ENCODE measurements at places on chromosomes 4 and X.

- no peak for DNase-seq
Observed at GRCh38 chrX:71870208-71871098, 40.2 kb upstream of the NHSL2 start.

DNA sequence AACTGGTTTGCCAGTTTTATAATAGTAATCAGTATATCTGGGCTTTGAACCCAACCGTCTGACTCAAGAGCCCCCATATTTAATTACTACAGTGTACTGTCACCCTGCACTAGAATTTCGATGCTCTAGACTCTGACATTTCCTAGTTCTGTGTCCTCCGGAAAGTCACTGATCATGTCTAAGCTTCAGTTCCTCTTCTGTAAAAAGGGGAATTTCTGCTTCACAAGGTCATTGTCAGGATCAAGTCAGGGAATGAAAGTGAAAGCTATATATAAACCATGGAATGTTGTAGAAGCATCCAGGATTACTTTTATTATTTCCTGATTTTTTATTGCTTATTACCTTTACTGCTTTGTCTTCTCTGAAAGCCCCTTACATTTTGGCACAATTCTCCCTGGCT lies 4.0 kb upstream of the KCNIP4 start:
- no peak for DNase-seq

- no peak for DNase-seq
Observed at GRCh38 chr4:132982151-132982550, 166.9 kb upstream of the PCDH10 start.

DNA sequence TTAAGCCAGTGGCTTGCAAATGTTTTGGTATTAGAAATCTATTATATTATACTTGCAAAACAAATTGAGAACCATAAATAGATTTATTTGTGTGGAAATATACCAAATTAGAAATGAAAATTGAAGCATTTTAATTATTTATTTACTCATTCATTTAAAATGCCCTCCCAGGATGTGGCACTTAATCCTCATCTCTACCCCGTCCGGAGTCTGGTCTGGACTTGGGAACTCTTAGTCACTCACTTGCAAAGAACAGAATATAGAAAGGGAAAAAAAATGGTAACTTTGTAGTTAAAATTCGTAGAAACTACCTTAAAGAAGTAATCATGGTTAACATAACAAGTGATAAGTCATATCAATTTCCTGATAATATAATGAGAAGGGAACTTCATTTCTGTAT lies 775.9 kb upstream of the INTU start:
- no peak for DNase-seq

DNA sequence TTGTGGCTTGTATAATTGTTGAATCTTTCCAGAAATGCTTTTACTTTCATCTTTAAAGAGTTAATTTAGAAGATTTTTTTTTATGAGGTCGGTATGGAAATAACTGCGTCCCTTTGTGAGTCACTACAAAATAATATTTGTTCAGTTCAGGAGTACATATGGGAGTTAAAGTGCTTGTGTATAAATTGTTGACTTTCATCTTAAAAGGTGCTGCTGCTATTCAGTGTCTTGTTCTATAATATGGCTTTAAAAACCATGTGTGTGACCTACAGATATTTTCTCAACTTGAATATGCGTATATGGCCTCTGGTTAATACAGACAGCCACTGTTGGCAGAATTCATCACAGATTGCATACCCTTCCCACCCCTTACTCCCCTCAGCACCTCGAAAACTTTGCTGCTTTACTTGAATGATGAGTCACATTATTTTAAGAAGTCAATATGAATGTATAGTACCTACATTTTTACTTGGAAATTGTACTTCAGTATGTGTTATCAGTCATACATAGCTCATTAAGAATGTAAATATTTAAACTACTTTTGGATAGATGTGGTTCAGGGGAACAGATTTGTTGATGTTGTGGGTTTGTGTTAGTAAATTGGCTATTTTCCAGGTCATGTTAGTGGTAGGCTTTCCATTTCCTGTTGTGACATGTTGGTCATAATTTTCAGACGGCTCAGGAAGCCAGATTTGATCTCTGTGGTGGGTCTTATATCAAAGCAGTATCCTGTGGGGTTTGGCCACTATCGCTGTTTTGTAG lies 1.5 kb downstream of the CLCN3 start:
- DNase-seq, result peak; percentile 96

GRCh38 chrX:12245650-12246645 lies 107.7 kb downstream of the FRMPD4 start:
- peak; percentile 53 for DNase-seq

- DNase-seq, result no peak
Observed at GRCh38 chrX:15983034-15983433, 128.4 kb upstream of the AP1S2 start.

DNA sequence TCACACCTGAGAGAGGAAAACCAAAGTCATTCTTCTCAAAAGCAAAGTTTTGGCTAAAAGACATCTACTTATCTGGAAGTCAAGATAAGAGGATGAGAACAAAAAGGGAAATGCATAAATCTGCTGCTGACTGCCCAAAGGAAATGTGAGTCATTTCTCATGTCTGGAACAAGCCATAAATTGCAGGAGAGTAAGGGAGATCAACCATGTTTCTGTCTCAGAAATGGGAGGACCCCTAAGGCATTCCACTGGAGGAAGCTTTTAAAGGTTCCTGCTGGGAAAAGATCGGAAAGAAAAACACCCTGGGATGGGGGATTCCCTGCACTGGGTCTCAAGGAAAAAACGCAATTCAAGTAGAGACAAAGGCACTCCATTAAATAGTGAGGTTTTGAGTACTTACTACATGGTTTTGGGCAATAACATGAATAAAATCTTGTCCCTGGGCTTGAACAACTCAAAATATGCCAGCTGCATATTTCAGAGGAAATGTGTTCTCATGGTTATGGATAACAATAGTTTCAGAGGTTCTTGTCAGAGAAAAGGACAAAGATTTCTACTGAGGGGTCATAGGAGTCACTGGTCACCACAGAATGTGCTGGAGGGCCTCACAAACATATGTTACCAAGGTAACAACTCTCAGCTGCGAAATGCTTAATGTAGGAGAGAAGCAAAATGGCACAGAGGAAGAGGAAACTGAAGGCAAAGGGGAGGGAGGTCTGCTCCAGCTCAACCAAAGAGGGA lies 19.3 kb downstream of the GPR143 start:
- peak; percentile 82 for DNase-seq

GRCh38 chrX:145821291-145821897 lies 3.8 kb downstream of the SLITRK2 start:
- DNase-seq, result no peak

DNA sequence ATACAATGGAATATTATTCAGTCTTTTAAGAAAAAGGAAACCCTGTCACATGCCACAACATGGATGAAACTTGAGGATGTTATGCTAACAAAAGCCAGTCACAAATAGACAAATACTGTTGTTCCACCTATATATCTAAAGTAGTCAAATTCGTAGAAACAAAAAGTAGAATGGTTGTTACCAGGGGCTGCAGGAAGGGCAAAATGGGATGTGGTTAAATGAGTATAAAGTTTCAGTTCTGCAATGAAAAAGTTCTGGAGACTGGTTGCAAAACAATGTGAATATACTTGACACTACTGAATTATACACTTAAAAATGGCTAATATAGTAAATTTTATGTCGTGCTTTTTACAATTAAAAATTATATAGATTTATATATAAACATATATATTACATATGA lies 12.2 kb downstream of the SPOCK3 start:
- DNase-seq, result no peak

Measured in fibroblast of villous mesenchyme (primary cell).